ENCODE measurements at places on chromosomes 16 and 17.

DNA sequence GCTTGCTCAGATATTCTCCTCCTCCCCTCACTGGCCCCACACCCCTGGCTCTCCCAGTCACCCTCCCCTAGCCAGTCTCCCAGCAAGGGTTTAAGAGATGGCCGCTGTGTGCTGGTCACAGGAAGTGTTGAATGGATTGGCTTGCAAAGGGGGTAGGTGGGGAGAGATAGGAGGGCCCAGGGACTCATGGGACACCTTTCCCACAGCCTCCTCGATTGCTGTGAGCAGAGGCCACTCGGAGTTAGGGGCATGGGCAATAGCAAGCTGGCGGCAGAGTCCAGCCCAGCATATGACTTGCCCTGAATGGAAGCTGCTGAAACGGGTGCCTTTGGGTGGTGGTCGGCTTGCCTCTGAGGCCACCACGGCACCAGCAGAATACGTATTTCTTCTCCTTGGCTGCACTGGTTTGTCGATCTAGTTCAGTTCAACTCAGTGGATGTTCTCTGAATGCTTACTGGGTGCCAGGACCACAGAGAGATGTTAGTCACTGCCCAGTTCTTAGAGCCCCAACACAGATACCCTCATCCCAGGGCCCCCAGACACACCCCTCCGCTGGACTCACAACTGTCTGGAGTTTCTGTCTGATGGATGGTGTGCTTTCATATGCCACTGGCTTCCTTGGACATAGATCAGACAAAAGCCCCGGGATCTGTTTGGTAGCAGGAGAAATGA, 6.0 kb downstream of the WFIKKN2 start:
- DNase-seq: no peak

GRCh38 chr16:88642881-88643643, 4.7 kb downstream of the IL17C start:
- DNase-seq: no peak

DNA sequence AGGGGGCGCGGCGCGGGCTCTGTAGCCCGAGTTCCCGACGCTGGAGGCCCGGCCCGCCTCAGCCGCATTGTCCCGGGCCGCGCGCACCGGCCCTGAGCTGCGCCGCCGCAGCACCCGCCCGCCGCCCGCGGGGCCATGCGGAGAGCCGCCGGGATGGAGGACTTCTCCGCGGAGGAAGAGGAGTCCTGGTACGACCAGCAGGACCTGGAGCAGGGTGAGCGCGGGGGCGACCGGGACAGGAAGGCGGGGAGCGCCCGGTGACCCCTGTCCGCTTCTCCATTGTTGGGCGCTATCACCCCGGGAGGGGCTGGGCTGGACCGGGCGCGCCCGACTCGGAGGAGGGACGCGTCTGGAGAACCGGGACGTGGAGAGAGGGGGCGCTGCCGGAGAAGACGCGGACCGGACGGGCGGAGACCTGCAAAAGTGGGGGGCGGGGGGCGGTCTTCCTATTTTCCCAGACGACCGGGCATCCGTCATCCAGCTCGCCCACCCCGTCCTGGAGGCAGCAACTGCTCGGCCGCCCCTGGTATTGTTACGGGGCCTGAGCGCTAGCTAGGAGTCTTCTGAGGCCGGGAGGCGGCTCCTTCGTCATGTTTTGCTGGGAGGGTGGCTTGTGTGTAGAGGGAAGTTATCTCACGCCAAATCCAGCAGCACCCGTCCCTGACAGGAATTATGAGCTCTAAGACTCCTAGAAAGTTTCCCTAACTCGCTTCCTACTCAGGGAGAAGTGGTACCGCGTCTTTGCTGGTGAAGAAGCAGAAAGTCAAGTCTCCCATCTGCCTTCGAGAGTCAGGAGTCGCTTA, 678 bp downstream of the CDR2L start:
- peak; percentile 46 for DNase-seq

DNA sequence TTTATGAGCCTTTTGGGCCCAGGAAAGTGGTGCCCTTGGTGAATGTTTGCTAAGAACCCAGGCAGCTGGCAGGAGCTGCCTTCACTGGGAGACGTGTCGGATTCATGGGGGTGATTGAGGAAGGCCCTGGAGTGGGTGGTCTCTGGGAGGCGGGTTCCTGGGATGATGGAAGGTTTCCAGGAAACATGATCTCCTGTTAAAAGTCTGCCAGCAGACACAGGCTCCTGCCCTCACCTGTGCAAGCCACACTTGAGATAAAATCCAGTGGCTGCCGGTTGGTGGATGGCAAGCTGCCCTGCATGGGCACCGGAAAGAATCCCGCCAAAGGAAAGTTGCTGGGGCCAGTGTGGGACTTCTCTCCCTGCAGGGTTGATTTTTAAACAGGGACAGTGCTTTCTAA, 189.0 kb upstream of the CIBAR2 start:
- no peak for DNase-seq

GRCh38 chr16:9053006-9053601, 38.3 kb upstream of the HAPSTR1 start:
- peak; percentile 16 for DNase-seq

DNA sequence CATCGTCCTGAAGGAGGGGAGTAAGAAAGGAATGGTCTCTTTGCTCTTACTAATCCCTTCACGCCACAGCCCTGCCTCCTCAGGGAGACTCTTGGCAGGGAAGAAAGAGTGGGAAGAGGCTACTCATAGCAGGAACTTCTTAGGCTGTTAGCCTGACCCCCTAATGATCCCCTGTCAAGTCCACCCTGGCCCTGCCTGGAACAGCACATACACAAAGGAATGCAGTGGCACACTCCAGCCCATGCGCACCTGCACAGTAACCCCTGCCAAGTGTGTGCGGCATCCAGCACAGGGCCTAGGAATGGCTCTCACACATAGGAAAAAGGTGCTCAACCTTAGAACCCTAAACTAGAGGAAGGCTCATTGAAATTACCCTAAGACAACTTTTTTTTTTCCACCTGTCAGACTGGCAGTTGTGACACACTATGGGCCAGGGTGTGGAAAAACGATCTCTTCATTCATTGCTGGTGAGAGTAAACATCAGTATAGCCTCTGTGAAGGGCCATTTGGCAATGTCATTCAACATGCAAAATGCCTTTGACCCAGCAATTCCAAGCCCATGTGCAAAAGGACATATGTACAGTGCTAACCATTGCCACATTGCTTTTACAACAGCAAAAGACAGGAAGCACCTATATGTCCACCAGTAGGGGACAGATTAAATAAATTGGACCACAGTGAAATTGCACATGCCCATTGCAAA, 50.1 kb downstream of the PIMREG start:
- no peak for DNase-seq

GRCh38 chr17:50661795-50662391, 27.2 kb downstream of the ABCC3 start:
- DNase-seq: no peak

DNA sequence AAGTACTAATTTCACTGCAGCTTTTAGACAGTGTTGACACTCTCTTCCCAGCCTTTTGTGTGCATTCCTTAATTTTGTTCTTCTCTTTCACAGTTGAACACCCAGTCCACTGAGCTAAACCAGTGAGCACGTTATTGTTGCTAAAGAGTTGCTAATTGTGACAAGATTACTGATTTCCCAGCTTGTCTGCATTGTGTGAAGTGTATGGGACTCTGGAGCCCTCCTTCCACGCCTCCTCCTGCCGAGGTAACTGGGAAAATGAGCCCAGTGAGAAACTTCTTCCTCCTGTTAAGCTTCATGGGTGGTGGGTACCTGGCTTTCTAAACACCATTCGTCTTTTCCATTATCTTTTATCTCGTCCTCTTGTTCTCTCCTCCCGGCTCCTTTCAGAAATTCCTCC, 29.8 kb upstream of the DNAH17 start:
- no peak for DNase-seq

- peak; percentile 54 for DNase-seq
Observed at GRCh38 chr17:55735731-55736405, 13.2 kb upstream of the TMEM100 start.

GRCh38 chr16:49461517-49461951, 87.9 kb downstream of the C16orf78 start:
- DNase-seq: no peak

DNA sequence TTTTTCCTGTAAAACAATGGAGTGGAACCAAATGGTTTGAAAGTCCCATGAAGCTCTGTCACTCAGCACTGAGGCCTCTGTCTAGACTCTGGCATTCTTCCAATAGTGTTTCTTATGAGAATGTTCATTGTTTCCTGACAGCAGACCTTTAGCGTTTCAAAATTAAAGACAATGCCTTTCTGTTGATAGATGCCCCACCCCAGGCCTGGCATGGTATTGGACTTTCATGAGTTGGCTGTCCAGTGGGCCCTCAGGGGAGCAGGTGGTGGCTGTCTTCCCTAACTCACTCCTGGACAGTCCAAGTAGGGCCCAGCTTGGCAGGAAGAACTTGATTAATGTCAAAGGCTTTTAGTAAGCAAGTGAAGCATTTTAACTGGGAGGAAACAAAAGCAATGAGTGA, 186.5 kb upstream of the CCL2 start:
- no peak for DNase-seq

DNA sequence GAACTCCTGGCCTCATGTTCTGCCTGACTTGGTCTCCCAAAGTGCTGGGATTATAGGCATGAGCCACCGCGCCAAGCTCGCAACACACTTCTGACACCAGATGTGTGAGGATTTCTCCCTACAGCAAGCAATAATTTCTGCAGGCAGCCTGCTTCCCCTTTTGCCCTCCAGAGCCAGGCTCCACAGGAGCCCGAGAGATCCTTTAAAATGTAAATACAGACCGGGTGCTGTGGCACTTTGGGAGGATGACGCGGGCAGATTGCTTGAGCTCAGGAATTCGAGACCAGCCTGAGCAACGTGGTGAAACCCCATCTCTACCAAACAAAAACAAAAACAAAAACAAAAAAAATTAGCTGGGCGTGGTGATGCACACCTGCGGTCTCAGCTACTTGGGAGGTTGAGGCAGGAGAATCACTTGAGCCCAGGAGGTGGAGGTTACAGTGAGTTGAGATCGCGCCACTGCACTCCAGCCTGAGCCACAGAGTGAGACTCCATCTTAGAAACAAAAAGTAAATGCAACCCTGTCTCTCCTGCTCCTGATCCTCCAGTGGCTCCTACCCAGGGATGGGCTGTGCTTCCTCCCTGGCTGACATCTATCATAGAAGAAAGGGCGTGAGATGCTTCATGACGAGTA, 14.7 kb downstream of the C16orf96 start:
- no peak for DNase-seq

GRCh38 chr16:89150090-89150835, 21.3 kb upstream of the CDH15 start:
- no peak for DNase-seq

DNA sequence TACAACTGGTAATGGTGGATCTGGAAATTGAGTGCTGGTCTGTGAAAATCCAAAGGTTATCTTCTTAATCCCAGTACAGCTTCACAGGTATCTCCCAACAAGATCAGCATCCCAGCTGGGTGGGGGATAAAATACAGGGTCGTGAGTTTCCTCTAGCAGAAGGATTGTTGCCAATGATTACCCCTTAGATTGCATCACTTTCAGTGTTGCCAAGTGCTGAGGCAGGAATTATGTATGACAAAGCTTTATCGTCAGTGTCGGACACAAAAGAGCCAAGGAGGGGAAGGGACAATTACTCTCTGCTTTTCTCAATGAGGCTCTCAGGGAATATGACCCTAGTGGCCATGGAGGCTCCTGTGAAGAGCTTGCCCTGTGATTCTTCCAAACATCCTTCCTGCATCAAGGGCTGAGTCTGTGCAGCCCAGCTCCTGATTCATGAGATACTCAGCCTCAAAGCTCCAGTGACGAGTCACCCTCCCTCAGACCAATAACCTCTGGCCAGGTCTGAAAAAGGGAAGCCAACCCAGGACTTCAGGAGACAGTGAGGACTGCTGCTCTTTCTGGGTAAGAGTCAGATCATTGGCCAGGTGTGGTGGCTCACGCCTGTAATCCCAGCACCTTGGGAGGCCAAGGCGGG, 15.0 kb downstream of the OR1F1 start:
- no peak for DNase-seq

DNA sequence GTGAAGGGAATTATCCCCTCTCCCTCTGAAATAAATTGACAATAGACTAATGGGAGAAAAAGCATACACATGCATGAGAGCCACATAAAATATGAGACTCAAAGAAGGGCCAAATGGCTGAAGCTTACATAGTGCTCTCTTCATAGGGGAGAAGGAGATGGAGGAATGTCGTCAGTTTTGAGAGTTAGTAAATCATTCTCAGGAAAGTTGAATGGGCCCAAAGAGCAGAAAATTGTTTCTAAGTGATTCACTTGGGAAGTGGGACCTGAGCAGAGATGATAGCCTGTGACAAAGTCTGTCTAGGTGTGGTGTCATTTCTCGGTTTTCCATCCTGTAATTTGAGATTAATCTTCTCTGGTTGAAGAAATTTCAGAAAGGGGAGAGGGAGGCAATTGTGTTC, 35.0 kb downstream of the BCAS3 start:
- no peak for DNase-seq

- peak; percentile 59 for DNase-seq
Observed at GRCh38 chr16:28977703-28978662, 3.4 kb downstream of the SPNS1 start.

DNA sequence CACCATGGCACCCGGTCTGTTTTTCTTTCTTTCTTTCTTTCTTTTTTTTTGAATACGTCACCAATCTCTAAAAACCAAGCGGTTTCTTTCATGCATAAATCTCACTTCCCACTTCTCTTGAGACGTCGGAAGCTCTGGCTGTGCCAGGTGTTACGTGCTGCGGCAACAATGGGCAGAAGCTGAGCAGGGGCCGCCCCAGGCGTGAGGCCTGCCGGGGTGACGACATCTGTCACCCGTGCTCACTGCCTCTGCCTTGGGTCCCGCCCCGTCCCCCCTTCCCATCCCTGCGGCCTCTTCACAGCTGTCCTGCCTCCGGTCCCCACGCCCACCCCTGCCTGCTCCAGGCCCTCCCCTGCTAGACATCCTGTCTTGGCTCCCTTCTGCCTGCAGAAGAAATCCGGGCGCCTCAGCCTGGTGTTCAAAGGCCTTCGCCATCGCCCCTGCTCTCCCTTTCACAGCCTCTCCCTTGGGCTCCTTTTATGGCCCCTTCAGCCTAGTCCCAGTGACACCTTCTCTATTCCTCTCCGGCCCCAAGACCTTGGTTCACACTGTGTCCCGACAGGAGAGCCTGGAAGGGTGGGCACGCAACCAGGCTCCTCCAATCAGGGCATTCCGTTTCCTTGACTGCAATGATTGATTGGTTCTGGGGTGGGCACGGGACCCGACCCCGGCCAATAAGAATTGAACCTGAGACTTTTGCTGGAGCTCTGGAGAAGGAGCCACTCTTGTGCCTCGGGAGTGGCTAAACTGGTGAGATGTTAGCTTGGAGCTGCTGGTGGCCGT, 4.8 kb downstream of the P2RX1 start:
- peak; percentile 98 for DNase-seq
